A549 treated with RU486 at 1 μM for 4 hours (cell line): ENCODE measurements at places on chromosomes 6 and 20. TPM values are rescaled to one million over a fixed set of nuclear protein-coding genes. Genes with fewer than 3 reads are reported as not detected.

The RAET1G gene
- 7.3 to 13.0 TPM (median 9.7 TPM) in 5 replicates for total RNA-seq

The BEND6 gene
- total RNA-seq, result 0.53 to 1.6 TPM (median 0.88 TPM) in 5 replicates

The DCBLD1 gene
- 23.3 to 34.7 TPM (median 31.0 TPM) in 5 replicates for total RNA-seq

The GGTLC1 gene
- total RNA-seq, result not detected in 5 replicates

The POM121L2 gene
- total RNA-seq, result not detected in 5 replicates

The CSE1L gene
- 61.1 to 104 TPM (median 99.8 TPM) in 5 replicates for total RNA-seq
